ENCODE measurements at places on chromosomes 2 and 18.

- no peak for DNase-seq
These were observed 1.3 kb downstream of the HS6ST1 start for GRCh38 chr2:128317181-128317898.

DNA sequence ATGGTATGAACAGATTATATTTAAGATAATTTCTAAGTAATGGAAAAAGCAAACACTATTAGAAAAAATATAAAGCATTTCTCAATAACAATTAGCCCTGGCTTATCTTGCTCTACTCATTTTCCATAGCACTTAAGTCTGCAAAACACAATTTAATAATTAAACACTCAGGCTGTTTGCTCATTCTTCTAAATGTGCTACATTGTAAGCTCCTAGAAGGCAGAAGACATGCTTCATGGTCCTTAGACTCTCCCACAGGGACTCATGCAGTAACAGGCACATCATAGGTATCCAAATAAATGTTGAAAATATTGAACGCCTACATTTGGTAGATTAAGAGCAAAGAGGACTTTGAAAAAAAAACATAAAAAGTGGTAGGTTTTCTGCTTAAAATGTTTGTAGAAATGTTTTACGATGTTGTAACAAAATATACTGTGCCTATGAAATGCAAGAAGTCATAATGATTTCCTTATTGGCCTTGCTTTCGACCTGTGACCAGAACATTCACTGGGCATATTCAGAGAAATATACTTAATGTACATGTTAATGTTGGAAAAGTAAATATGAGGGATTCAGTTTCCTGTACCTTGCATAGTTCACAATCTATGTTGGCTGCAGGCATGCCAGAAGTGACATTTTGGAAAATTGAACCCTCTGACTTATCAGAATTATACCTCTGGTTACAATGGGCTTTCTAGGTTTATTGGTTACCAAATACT, 27.2 kb downstream of the G6PC2 start:
- no peak for DNase-seq

DNA sequence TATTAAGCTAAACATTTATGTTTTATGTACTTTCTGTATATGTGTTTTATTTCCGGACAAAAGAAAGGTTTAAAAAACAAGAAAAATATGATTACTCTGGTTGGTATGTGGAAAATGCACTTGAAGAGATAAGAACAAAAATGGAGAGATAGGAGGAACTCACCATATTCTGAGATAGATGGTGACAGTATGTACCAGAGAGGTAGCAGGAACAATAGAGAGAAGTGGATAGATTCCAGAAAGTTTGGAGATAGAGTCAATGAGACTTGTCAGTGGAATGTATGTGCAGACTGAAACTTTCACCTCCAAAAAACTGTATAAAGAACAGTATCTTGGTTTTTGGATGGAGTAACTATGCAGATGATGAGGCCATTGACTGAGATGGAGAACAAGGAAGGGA, 105.6 kb upstream of the FSHR start:
- no peak for DNase-seq

GRCh38 chr2:122808286-122808969, 1053.0 kb downstream of the TSN start:
- DNase-seq = no peak

DNA sequence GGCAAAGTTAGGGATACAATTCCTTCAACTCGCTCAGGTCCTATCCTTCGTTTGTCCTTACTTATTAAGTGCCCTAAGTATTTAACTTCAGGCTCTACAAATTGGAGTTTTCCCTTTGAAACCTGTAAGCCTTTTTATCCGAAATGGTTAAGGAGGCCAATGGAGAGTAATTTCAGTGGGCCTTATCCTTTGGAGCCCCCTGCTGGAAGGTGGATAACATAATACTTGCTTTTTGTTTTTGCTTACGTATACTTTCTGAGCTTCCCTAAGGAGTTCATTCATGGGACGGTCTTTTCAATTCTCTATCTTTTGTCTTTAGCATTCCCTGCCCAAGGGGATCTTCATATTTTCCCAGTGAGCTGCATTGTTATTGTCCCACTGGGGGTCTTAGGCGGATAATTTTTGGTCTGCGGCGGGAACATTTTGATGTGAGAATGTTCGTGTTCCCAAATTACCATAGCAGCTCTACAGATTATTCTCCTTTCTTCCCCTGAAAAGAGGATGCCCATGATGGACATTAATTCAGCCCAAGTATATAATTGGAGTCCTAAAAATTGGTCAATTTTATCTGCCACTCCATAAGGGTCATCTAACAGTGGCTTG, 34.4 kb upstream of the TRAPPC8 start:
- peak; percentile 47 for DNase-seq

GRCh38 chr18:42513441-42513840, 558.4 kb downstream of the PIK3C3 start:
- no peak for DNase-seq

DNA sequence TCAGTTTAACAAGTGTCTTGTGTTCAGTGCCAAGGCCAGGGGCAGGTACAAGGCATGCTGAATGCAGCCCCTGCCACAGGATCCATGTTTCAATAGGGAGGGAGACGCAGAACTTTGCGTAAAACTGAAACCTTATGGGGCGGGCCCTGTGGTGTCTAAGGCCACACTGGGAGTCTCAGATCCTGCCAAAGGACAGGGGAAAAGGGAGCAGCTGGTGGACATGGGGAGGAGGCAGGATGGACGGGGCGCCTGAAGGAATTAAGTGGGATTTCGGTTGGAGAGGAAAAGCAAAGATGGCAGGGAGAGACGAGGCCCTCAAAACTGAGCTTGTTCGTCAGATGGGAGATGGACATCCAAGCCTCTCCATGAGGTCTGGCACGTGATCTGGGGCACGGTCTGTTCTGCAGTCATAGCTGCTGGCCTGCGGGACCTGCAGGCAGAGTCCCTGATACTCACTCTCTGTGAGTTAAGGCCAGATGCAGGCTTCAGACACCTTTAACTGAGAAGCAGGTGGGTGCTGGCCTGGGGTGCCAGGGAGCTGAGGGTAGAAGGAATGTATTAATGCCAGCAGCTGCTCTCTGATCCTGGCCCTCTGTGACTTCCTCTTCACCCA, 48.8 kb downstream of the TCF7L1 start:
- DNase-seq = no peak

DNA sequence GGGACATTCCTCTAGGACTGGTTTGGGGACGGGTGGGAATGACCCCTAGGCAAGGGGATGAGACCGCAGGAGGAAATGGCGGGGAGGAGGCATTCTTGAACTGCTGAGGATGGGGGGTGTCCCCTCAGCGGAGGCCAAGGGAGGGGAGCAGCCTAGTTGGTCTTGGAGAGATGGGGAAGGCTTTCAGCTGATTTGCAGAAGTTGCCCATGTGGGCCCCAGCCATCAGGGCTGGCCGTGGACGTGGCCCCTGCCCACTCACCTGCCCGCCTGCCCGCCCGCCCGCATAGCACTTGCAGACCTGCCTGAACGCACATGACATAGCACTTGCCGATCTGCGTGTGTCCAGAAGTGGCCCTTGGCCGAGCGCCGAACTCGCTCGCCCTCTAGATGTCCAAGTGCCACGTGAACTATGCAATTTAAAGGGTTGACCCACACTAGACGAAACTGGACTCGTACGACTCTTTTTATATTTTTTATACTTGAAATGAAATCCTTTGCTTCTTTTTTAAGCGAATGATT, 4.9 kb downstream of the INHBB start:
- DNase-seq = no peak

- DNase-seq = peak; percentile 11
These were observed 927.0 kb upstream of the CRIM1 start for GRCh38 chr2:35428548-35428947.

DNA sequence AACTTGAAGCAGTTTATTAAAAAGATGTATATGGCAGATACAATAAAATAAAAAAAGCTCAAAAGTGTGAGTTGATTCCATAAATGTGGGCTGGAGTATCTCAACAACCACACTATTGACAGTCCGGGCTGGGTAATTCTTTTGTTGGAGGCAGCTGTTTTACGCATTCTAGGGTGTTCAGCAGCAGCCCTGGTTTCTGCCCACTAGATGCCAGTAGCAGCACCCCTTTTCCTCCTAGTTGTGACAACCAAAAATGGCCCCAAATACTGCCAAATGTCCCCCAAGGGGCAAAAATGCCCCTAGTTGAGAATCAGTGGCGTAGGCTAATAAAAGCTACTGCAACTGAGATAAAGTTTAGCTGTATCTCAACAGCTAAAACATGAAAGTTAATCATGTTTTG, 44.8 kb downstream of the CHMP3 start:
- DNase-seq = peak; percentile 16

DNA sequence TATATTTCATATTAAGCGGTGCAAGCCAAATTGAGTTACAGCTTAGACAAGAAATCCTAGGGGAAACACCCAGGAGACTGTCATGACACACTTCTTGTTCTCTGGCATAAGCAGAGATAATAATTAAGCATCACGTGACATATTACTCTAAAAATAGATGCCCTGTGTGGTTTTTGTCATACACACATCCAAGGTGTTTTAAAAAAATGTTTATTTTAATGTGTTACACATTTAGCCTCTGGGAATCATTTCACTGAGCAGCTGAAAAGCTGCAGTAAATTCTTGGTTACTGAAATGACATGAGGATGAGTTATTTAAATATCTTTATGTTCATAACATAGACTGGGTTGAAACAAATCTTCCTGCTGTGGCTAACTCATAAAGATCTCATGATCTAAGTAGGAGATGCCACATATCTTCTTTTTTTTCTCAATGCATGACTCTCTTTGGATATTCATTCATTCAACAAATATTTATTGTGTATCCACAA, 38.0 kb upstream of the ERMN start:
- no peak for DNase-seq

DNA sequence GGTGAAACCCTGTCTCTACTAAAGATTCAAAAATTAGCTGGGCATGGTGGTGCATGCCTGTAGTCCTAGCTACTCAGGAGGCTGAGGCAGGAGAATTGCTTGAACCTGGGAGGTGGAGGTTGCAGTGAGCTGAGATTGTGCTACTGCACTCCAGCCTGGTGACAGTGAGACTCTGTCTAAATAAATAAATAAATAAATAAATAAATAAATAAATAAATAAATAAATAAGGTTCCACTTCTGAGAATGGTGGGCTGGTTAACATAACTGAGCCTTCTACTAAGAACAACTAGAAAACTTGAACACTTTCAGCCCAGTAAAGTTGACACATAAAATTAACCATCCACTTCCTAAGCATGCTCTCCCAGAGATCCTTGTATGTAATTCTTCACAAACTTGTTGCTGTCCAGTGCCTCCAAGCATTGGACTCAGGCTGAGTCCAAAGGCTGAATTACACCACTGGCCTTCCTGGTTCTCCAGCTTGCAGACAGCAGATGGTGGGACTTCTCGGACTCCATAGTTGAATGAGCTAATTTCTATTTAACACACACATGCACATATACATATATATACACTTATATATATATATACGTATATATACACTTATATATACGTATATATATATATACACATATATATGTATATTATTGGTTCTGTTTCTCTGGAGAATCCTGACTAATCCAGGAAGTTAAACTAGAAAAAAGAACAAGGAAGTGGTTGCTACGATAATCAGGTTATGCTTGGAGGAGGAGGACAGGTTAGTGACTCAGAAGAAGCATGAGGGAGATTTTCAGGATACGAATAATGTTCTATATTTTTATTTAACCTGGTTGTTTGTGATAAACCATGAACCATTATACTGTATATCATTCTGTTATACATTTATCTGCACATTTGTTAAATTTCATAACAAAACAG, 348.8 kb downstream of the METTL4 start:
- peak; percentile 11 for DNase-seq

GRCh38 chr2:131394147-131394931, 30.4 kb upstream of the RAB6D start:
- DNase-seq = peak; percentile 5

Data from iris pigment epithelial cell (primary cell).